ENCODE measurements at places on chromosomes 12 and 14.

GRCh38 chr12:86367137-86367536 lies 110.9 kb upstream of the MGAT4C start:
- DNase-seq: no peak

- no peak for DNase-seq
Observed at GRCh38 chr14:24607635-24608514, 1.6 kb downstream of the GZMH start.

DNA sequence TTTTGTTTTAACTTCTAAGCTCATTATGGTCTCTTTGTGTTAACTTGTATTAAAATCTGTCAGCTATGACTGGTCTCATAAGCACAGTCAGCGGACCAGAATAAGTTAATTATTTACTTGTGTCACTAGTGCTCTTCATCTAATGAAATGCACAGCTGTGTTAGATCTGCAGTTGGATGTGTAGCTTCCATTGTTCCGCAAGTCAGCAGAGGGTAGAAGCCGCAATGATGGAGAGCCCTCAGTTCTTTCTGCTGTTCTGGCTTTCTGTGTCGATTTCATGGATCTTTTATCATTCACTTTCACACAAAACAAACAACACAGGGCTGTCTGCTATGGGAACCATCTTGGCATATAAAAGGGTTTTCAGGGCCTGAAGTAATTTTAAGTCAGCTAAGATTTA lies 89.3 kb upstream of the RFX4 start:
- DNase-seq: no peak

GRCh38 chr12:9634177-9634803 lies 26.6 kb upstream of the KLRB1 start:
- no peak for DNase-seq

GRCh38 chr12:639988-640387 lies 23.3 kb downstream of the NINJ2 start:
- DNase-seq: no peak

DNA sequence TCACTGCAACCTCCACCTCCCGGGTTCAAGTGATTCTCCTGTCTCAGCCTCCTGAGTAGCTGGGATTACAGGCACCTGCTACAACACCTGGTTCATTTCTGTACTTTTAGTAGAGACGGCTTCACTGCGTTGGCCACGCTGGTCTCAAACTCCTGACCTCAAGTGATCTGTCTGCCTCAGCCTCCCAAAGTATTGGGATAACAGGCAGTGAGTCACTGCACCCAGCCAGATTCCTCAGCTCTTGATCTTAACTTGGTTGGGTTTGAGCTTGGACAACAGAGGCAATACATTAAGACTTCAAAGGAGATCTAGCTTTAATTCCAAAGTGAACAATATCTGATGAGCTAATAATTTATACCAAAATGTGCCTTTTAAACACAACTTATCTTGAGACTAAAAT lies 5.6 kb downstream of the DAZAP2 start:
- no peak for DNase-seq

DNA sequence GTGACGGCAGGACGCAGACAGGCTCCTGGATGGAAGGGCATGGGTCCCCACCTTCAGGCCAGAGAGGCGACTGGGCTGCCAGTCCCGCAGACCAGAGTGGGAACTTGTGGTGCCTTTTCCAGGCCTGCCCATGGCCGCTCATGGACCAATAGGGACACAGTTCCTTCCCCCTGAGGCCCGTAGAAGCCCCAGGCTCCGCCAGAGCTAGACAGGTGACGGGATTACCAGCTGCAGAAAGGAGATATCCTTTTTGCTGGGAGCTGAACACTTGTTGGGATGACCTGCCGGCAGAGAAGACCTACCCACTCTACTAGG lies 73.6 kb upstream of the RASSF8 start:
- DNase-seq: no peak
